ENCODE measurements at places on chromosomes 4 and X. TPM values are rescaled to one million over a fixed set of nuclear protein-coding genes. Genes with fewer than 3 reads are reported as not detected.

GRCh38 chrX:101171883-101172400, 47.6 kb upstream of the DRP2 start:
- peak; percentile 17 for DNase-seq

DNA sequence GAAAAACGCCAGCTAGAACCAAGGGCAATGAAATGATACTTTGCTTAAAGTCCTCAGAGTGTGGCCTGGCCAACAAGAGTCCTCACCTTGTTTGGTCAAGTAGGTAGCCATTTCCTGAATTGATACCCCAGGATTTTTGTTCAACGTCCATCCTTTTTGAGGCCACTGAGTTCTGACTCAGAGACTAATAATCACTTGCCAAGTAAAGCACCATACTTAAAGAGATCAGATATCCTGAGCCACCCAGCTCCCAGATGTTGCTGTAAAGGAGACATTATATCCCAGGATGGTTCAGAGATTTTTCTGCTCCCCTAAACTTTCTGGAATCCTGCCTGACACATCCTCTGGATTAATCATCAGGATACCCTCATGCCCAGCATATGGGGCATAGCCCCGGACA, 190.9 kb downstream of the RAP1GDS1 start:
- DNase-seq, result no peak

- DNase-seq, result no peak
These were observed 65.9 kb downstream of the VEGFC start for GRCh38 chr4:176726803-176727202.

The PABPC4L gene
- 1.6 TPM for total RNA-seq

- DNase-seq, result no peak
These were observed 27.4 kb downstream of the LEF1 start for GRCh38 chr4:108141213-108141950.

The USP17L21 gene
- total RNA-seq, result not detected

The RADX gene
- 0.09 TPM for total RNA-seq

DNA sequence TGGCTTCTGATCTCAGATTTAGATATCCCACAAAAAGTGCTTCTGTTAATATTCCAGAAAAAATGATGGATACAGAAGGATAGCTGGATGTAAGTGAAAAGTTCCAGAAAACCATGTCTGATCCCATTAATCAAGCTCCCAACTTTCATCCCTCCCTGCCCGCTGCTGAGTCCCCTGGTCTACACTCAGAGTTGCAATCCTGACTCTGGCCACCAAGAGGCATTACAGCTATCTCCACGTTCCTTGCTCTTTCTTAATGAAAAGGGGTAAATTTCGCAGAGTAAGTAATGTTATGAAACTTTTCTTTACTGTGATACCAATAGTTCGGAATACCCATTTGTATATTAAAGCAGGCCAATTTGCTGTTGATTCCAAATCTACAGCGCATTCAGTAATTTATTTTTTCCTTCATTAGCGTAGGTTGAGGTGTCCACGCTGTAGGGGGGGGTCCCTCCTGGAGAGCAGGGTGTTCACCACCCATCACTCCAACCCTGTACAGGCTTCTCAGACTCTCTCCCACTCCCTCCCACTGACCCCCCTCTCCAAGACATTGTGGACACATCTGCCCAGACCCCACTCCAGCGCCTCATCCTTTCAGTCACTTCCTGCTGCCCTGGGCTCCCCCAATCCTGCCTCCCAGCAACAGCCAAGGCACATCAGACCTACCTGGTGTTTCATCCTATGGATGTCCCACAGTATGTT, 55.1 kb downstream of the RAB40A start:
- DNase-seq, result peak; percentile 55

The CD99L2 gene
- 33.2 TPM for total RNA-seq

DNA sequence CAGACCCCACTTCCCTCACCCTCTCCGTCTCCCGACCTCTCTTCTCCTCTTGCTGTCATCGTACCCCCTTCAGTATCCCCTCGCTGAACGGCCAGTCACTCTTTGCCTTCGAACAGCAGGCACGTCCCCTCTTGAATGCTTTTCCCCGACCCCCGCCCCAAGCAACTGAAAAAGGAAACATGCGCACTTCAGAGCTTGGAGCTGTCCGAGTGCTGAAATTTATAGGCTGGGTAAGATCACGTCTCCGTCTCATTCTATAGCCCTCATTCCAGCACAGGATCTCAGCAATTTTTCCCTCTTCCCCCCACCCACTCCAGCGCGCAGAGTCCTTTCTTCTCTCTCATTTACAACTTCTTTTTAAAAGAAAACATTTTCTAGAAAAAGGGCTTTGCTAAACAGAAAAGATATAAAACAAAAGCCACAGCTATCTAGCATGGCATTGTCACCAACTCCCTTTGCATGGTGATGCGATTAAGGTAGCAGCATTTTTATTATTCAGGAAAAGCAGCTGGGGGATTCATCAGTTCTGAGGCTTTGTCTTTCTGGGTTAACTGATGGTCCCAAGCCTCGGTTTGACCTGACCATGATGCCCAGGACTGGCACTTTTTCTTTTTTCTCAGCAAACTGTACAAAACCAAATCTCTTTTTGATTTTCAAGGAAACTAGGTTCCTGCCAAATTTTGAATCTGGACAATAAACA, at the start of gene GLRA2:
GLRA2 (plus strand) TSS at position 247 of the 700 bp plus-strand sequence. CDS start 522 bp downstream, outside the sequence.
- no peak for DNase-seq

The GRIPAP1 gene
- 49.4 TPM for total RNA-seq

GRCh38 chr4:107034996-107035818, 906 bp downstream of the DKK2 start:
- peak; percentile 28 for DNase-seq

The GAGE13 gene
- not detected for total RNA-seq

The CYLC1 gene
- total RNA-seq, result not detected

- no peak for DNase-seq
These were observed 46.4 kb downstream of the BEX1 start for GRCh38 chrX:103017542-103017941.

The ZDHHC15 gene
- not detected for total RNA-seq

The CLDN2 gene
- not detected for total RNA-seq

DNA sequence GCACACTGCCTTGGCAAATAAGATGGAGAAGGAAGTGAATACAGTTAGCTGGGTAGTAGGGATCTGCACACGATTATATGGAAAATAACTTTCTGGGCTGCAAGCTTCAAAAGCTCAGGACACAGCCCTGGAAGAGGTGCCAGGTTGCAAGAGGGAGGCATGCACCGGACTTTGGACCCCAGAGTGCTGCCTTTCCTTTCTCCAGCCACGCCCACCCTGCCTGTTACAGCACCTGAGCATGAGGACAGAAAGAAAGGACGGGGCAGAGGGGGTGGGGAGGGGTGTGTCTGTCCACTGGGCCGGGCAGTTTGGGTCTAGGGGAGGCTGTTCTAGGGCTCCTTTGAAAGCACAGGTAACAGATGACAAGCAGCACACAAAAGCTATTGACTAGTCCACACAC, 152.8 kb downstream of the ENPP6 start:
- DNase-seq, result no peak

DNA sequence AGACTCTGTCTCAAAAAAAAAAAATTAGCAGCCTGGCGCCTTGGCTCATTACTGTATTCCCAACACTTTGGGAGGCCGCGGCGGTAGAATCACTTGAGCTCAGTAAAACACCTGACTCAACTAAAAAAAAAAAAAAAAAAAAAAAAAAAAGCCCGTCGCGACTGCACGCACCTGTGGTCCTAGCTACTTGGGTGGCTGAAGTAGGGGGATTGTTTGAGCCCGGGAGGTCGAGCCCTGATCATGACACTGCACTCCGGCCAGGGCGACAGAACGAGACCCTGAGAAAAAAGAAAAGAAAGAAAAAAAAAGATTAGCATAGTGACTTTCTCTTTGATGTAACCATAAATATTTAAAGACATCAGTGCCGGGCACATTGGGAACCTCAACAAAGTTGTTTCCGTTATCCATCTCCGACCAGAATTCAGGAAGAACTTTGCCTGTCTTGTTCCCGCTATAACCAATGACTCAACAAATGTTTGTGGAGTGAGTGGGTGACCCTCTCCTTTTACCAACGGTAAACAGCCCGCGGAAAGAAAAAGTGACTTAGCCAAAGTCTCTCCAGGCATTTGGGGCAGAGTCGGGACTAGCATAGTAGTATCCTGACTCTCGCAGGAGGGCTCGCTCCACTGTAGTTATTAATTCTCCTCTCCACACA, 553 bp upstream of the MED28 start:
- no peak for DNase-seq

The AADAT gene
- 3.1 TPM for total RNA-seq

The CENPVL1 gene
- not detected for total RNA-seq

GRCh38 chrX:68413254-68413653, 20.0 kb downstream of the OPHN1 start:
- no peak for DNase-seq

DNA sequence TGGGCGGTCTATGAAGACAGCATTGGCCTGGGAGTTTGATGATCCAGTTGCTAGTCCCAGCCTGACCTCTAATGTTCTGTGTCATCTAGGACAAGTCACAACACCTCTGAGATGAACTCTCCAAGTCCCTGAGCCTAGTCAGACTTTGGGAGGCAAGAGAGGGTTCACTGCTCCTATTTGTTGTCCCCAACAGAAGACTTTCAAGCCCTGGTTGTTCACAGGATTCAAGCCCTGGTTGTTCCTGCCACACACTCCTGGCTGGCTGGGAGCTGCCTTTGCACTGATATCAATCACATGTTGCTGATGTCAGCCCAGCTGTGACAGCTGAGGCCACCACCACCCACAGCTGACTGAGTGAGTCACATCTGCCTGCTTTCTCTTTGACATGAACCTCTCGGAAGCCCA, 253.2 kb upstream of the RASGEF1B start:
- no peak for DNase-seq

DNA sequence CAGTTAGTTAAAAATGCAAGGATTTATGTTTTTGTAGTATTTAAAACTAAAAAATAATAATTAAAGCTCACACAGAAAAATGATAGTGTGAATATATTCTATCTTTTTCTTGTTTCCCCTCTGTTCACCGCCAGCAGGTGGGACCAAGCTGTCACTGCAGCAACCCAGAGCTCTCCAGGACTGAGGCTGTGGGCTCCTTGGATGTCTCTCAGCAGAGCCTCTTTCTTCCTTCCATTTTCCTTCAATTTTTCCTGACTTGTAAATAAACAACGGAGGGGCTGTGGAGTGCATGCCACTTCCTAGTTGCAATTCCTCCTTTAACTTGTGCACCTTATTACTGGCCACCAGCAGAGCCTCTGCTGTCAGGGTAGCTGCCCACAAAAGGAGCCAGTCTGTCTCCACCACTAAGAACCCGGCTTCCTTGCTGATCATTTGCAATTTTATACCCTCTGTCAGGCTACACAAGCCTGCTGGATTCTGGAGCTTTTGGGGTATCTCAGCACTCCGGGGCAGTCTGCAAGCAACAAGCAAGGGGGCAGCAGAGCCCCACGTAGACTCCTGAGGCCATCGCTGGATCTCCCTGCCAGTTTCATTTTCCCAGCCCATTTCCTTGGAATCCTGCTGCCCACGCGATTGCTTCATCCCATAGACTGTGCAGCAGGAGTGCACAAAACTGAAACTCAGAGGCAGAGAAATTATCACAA, 1467.4 kb downstream of the C4orf33 start:
- peak; percentile 73 for DNase-seq

DNA sequence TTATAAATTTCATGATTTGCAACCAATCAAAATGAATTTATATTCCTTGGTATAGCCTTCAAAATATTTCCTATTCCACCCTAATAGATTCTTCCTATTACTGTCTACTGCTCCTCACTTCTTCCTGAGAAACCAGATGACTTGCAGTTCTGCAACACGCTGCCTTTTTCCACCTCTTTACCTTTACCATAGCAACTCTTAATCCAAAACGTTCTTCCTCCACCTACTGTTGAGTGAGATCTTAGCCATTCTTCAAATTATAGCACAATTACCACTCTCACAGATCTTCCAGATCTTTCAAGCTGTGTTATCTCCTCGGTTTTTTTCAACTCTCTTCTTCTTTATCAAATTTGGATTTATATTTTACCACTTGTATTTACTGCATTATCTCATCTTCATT, 289.8 kb downstream of the ADGRL3 start:
- no peak for DNase-seq

- DNase-seq, result no peak
These were observed 71.0 kb downstream of the PRRG1 start for GRCh38 chrX:37420185-37420584.

GRCh38 chr4:151175754-151176631, 76.6 kb downstream of the RPS3A start:
- no peak for DNase-seq

- DNase-seq, result peak; percentile 75
These were observed at the start of gene SLC35A2 for GRCh38 chrX:48911412-48912182. SLC35A2 (minus strand) TSS chrX:48911646; CDS start chrX:48911636, 10 bp downstream.

The STPG2 gene
- not detected for total RNA-seq

GRCh38 chr4:156576946-156577345, 394.7 kb downstream of the PDGFC start:
- no peak for DNase-seq

The FAM241A gene
- 9.1 TPM for total RNA-seq

The MAGEA2B gene
- not detected for total RNA-seq

- DNase-seq, result peak; percentile 74
These were observed 35.2 kb upstream of the SCD5 start for GRCh38 chr4:82833696-82834313.

GRCh38 chr4:181853881-181854511, 389.2 kb upstream of the TENM3 start:
- DNase-seq, result no peak

GRCh38 chr4:113899271-113900070, 80.0 kb downstream of the ARSJ start:
- no peak for DNase-seq

GRCh38 chrX:16683007-16683664, 29.3 kb downstream of the CTPS2 start:
- DNase-seq, result no peak

GRCh38 chrX:86507331-86507730, 359.1 kb downstream of the DACH2 start:
- no peak for DNase-seq

DNA sequence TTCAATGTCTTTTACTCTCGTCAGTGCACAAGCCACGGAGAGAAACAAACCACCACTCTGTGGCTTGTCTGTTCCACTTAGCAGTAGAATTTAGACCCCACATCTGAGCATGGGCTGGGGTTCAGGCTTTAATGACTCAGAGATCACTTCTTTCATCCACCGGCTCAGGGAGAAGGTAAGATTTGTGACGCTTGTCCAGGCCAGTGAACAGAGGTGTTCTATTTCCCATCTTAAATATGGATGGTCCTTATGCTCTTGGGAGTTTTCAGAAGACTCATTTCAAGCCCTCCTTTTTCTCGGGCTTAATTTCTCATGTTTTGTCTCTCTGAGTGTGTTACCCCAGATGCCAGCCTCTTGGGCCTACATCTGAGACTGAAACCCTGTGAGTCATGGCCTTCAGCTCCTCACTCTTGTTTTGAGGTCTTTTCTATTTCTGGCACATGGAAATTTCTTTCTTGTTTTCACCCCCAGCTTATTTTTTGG, 127.4 kb upstream of the SFRP2 start:
- no peak for DNase-seq

GRCh38 chr4:182206916-182207315, 36.3 kb upstream of the TENM3 start:
- no peak for DNase-seq

- no peak for DNase-seq
These were observed 56.4 kb downstream of the FAM53A start for GRCh38 chr4:1627417-1628313.
